Lower leg skin (tissue), 4 donors: ENCODE measurements at places on chromosomes 1 and 21. TPM values are rescaled to one million over a fixed set of nuclear protein-coding genes. Genes with fewer than 3 reads are reported as not detected.

- no peak for DNase-seq
Observed at GRCh38 chr1:66757722-66758240, 5.5 kb downstream of the DYNLT5 start.

Gene WNT9A
- 1.6 TPM for total RNA-seq

- peak; percentile 77 for DNase-seq
Observed at GRCh38 chr1:229694053-229694693, 68.1 kb downstream of the URB2 start.

GRCh38 chr1:186772228-186772627 lies 56.5 kb upstream of the PLA2G4A start:
- DNase-seq = no peak

Gene HPCA
- total RNA-seq = not detected

Gene OR10J1
- total RNA-seq = not detected

DNA sequence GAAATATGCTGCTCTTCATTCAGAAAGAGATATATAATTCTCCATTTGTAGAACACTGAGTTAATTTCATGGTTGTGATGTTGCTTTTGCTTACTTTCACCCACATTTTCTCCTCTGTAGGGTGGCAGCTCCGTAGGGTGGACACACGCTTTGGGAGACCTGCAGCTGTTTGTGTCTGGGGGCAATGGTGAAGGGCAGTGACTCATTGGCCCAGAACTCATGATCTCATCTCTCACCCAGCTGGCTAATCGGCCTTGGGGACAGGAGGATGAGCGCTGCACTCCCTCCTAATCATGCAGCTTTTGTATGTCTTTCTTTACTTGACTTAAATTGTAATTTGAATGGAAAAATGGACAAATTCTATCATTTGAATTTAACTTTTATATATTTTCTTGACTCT lies 9.6 kb downstream of the DISC1 start:
- no peak for DNase-seq
